ENCODE measurements at places on chromosomes 11 and 22.
A peak's percentile ranks its signal among the peaks of the same experiment; 100 is the strongest.

DNA sequence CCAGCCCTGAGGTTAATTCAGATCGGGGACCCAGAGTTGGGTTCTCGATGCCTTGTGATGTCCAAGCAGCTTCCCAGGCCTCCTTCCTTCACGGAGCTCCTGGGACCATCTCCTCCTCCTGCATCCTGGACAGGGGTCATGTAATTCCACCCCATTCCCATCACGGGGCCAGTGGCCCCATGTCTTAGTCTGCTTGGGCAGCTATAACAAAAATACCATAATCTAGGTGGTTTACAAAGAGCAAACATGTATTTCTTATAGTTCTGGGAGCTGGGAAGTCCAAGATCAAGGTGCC, 41.7 kb upstream of the PRDM11 start:
- DNase-seq: no peak

- no peak for DNase-seq
These were observed 12.8 kb downstream of the KCNC1 start for GRCh38 chr11:17747131-17747955.

- no peak for DNase-seq
These were observed 2.3 kb downstream of the PRR33 start for GRCh38 chr11:1889224-1889930.

DNA sequence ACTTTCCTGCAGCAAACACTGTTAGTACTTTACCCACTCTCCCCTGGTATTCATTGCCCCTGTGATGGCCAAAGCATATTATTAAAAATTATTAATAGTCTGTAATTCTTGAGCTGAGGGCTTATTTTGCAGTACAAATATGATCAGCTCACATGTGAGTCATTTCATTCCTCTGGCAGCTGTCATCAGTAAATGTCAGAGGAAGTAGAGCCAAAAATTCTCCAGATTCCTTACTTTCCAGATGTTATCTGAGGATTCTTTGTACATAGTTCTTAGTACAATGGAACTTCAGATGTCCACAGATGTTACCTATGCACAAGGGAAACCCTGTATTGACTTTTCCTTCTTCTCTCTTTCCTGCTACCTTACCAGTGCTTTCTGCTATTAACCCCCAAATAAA, 12.5 kb downstream of the OR5B3 start:
- peak; percentile 36 for DNase-seq

DNA sequence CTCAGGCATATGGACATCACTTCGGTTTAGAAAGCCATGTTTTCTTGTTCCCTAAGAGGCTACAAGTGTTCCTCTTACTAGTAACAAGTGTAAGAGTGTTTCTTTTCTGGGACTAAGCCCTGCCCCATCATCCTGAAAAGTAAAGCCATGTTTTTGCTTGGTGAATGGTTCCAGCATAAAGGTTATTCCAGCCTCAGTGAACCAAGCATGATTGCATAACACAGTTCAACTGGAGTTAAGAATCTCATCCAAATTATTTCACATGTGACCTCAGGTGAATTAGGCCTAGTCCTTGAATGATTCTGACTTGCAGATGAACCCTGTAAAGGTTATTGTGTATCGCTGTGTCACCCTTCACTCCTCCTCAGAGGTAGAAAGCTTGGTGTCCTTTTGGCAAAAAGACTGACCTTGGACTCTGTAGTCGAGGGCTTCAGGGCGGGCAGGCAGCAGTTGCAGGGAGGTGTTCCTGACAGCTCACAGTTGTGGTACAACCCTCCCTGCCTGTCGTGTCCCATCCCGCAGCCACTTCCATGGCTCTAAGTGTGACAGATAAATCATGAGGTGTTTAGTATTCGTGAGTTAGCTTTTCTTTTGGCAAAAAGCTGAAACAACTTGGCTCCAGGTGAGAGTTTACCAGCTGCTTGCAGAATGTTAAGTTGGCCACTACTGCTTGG, 321.8 kb downstream of the CADM1 start:
- DNase-seq: no peak

DNA sequence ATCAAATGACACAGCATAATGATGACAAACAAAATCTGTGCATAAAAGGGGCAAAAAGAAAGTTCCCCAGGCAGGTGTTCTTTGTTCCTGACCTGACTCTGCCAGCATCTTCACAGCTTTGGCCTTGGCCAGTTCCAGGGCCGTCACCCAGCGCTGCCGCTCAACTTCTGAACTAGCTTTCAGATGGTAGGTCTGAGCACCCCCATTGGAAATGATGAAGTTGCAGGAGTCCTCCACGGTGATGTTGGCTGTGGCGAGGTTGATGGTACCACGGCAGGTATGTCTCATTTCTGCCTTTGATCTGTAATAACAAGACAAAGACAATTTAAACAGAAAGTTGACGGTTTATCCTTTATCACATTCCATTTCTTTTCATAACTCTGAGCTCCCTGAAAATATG, 5.3 kb downstream of the OSBP start:
- DNase-seq: no peak

DNA sequence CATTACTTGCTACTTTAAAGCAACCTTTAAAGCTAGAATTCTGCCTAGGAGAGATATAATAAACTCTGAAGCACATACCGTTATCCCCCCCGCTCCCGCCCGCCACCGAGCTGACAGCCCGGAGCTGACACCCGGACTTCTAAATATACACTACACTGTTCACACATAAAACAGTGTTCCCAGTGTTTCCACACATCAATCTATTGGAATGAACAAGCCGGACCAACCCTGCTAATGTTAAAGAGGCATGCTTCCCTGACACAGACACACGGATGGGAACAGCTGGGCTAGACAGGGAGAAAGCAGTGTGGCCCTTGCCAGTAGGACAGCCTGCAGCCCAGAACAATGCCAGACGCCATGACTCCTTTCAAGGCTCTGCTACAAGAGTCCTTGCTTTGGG, 108.4 kb upstream of the CSNK2A3 start:
- DNase-seq: no peak

DNA sequence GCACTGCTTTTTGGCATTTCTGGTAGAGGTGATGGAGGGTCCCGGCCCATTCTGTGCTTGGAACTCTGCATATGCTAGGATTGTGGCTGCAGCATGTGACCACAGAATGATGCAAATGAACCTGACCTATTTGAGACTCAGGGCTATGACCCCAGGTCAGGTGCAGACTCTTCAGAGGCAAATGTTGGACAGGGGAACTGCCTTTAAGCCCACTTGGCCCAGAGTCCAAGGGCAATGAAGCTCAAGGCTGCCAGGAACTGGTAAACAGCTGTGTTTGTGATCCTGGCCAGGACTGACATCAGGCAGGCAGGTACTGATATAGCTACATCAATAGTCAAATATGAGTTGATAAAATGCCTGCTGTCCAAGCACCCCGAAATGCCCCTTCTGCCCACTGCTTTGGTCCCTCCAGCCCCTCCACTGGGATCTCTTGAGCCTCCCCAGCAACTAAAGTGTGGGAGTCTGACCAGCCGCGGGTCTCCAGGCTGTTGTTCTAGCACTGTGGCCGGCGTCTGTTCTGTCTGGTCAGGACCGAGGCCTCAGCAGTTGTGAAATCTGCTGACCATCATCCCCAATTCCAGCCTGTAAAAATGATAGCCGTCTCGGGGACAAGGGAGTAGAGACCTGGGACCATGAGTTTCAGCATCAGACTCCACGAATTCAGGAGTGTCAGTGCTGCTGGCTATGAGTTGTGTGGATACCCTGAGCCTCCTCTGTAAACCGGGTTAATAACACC, 82.4 kb upstream of the EIF3D start:
- DNase-seq: no peak

DNA sequence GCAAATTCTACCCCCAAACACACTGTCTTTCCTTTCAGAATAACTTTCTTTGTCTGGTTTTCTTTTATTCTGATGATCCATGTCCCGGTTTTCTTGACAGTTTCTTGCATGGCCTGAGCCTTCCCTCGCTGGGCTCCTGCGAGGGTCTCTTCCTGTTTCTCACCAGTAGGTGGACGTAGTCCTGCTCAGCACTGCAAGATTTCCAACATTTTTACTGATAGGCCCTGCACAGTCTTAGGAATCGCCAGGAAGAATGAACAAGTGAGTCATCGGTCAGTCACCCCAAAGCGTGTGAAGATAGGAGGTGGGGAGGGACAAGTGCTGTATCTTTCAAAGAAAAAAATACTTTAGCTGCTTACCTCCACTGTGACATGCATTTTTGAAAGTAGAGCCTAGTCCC, 16.9 kb upstream of the KIRREL3 start:
- peak; percentile 92 for DNase-seq

DNA sequence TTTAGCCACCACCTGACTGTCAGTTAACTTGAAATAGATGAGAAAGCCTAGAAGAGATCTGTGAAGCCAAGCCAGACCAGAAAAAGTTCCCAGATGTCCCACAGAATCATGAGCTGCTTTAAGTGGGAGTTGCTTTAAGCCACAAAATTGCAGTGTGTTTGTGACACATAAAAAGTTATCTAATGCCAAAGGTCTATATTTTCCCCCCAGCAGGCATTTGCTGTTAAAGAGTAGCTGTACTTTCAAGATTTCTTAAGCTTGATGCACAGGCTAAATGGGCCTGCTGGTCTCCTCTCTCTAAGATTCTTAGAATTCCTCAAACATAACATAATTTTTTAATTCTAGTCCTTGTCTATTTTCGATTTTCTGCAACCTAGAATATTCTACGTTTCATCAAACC, 825.7 kb downstream of the FAM181B start:
- DNase-seq: no peak

GRCh38 chr11:74417379-74417804, 19.2 kb upstream of the PGM2L1 start:
- DNase-seq: peak; percentile 10

DNA sequence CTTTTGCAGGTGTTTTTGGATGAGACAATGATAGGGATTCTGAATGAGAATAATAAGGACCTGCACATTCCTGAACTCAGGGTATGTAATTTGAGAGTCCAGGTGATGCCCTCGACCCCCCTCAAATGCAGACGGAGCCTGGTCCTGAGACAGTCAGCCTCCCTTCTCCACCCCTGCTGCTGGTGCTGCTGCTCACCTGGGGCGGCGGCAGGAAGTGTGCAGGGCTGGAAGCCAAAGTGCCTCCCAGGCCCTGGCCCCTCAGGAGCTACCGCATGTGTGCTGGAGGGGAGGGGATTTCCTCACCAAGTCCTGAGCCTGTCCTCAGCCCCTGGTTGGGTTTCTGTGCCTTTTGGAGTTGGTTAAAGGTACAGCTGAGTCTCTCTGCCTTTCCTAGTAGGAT, 19.0 kb upstream of the GLB1L2 start:
- no peak for DNase-seq

DNA sequence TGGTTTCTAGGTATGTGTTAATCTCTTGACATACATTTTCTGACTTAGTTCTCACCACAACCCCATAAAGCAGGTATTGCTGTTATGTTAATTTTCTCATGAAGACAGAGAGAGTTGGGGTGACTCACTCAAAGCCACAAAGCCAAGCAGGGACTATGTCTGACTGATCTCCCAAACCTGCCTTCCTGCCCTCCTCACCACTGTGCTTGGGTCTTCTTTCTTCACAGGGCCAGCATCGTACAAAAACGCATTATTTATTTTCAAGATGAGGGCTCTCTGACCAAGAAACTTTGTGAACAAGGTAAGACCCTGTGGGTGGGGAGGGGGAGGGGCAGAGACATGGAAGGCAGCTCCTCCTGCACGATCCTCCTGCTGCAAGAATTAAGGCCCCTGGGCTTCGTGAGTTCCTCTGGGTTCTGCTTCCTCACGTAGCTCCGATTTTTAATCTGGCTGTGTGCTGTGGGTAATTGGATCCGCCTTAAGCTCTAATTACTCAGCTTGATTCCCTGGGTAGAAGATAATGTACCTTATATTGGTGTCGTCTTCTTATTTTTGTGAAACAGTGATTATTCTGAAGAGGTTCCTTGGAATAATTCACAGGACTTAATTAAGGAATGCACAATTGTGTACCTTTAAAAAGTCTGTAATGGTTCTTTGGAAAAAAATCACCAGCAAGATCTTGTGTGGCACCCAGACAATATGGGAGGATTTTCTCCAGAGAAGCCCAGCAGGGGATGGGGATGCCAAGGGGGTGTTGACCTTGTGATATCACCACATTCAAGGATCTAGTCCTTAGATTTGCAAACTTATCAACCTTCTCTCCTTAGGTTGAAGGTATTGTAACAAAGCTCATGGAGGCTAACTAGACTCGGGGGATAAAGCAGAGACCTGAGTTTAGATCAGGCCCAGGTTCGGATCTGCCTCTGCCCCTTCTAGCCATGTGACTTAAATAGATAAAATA, 112.9 kb downstream of the SPON1 start:
- peak; percentile 28 for DNase-seq

DNA sequence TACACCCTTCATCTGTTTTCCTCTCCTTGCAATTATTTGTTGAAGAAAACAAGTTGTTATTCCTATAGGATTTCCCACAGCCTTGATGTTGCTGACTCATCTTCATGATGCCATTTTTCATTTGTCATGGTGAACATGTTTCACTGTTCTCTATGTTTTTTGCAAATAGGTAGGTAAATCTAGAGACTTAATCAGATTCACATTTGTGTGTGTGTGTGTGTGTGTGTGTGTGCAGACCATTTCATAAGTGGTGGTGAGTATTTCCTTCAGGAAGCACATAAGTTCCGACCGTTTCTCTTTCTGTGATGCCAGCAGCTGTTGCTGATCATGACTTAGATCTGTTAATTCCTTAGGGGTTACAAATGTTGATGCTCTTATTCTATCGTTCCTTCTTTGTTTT, 80.3 kb upstream of the IZUMO1R start:
- no peak for DNase-seq

GRCh38 chr11:87046824-87047223, 9.1 kb downstream of the TMEM135 start:
- no peak for DNase-seq

GRCh38 chr22:39294571-39295468, 24.6 kb downstream of the RPL3 start:
- DNase-seq: no peak

DNA sequence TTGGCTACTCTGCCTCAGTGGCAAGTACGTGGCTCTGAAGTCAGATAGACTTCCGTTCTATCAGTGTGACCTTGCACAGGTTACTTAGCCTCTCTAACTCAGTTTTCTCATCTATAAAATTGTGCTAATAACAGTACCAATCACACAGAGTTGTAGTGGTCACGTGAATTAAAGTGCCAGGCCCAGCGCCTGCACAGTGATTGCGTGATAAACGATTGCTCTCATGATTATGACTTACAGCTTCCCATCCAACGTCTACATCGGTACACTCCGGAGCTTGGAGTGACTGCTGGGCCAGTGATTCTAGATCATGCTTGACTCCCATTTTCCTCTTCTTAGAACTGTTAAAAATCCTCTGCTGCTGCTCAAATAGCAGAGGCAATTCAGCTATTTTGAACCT, 221.8 kb downstream of the CEP164 start:
- no peak for DNase-seq

DNA sequence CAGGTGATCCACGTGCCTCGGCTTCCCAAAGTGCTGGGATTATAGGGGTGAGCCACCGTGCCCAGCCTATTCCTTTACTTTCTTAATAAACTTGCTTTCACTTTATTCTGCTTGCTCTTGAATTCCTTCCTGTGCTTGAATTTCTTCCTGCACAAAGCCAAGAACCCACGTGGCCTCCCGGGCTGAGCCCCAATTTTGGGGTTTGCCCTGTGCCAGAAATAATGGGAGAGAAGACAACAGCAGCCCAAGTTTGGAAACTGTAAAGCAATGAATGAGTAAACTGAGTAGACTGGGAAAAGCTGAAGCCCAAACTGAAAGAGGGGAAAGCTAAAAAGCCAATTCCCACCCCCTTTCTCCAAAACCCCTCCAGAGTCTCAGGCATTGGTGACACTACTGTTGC, 136.4 kb downstream of the NECTIN1 start:
- no peak for DNase-seq

- DNase-seq: no peak
These were observed 4.4 kb downstream of the PGGHG start for GRCh38 chr11:293271-293851.
